Calu3 (cell line): ENCODE measurements at places on chromosomes 4 and X. TPM values are rescaled to one million over a fixed set of nuclear protein-coding genes. Genes with fewer than 3 reads are reported as not detected.

YY2 gene
- 4.6 and 4.7 TPM in 2 replicates for total RNA-seq

CACNA1F gene
- not detected in 2 replicates for total RNA-seq

HS6ST2 gene
- total RNA-seq, result 40.2 and 40.7 TPM in 2 replicates

WFS1 gene
- total RNA-seq, result 21.6 and 23.4 TPM in 2 replicates

DNA sequence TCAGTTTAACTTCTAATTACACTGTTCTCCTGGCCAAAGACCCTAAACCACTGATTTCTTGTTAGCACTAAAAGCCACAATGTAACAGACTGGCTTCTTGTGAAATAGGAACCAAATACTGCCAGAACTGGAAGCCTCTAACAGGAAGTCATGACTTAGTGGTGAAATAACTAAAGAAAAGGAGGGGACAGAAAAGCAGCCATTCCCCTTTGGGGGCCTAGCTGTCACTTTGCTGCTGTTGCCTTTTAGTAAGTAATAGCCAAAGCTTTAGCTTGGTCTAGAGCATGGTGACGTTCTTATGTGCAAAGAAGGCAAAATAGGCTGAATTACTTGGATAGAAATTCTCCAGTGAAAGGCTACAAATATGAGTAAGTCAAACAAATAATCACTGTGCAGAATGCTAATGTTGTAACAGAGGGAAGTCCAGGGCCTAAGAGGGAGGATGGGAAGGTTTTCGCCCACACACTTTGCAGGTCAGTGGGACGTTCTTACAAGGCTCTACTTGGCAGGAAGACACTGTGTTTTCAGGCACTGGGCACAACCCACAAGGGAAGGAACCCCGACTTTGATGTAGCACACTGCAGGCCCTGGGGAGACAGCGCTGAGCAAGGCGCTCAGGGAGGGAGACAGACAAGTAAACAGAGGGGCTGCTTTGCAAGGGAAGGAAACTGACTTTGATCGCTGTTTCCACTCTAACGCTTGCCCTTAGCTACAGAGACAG is 16.7 kb downstream of the GAB3 start:
- DNase-seq, result no peak

DNA sequence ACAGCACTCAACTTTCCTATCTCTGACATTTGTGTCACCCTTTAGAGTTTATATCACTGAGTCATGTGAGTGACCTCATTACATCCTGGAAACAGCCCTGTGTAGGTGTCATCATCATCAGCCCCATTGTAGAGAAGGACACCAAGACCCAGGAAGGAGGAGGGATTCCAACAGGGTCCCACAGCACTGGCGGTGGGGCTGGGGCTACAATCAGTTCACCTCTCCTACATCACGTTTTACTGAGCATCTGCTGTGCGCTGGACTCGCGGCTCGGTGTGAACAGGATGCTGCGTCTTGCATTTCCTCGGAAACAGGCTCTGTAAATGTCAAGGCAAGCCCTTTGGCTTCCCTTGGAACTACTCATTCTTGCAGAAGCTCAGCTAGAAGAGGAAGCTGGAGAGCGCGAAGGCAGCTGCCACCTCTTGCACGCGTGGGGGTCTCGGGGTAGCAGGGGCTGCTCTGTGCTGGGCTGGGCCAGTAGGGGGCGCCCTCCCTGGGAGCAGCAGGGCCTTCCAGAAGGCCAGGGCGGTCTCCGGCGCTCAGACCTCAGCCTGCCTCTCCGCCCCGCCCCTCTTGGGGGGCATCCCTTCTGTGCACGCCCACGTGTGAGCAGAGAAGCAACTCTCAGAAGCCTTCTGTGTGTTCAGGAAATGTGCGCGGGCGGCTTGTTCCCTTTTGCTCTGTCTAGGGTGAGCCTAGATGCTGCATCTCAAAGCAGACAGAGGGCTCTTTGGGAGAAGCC is 29.0 kb downstream of the REELD1 start:
- no peak for DNase-seq

DNA sequence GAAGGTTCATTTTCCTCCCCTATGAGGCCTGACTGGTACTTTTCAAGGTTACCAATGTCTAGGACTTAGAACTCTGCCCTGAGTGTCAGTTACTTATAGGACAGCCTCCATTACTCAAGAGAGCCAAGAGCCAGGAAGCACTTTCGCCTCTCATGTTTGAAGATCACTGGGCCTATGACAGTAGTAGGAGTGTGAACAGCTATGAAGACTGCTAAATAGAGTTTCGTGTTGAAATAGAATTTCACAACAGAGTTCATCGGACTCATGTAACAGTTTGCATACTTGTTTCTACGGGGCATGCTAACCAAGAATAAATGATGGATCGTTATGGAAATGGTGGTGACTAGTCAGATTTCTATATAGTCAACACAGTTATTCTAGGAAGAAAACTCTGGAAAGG is 97.8 kb upstream of the GPC4 start:
- no peak for DNase-seq

- no peak for DNase-seq
These were observed 23.7 kb downstream of the DCHS2 start for GRCh38 chr4:154467886-154468285.
